ENCODE measurements at places on chromosomes 6 and 20. TPM values are rescaled to one million over a fixed set of nuclear protein-coding genes. Genes with fewer than 3 reads are reported as not detected.

DNA sequence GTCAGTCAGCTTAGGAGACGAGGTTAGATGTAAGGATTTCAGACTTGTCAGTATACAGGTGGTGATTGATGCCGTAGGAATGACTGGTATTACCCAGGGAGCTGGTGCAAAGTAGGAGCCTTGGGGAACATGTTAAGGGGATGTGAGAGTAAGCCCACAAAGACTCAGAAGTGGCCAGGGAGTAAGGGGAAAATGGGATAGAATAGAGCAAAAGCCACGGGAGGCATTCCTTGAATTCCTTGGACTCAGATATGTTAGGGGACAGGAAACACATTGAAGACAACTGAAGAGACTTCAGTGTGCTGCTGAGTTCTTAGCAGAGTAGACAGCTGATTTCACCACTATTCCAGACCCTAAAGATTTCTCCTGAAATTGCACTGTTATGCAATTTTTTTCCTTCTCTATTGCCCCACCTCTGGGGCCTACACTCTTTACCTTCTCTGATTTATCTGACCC is 1.2 kb upstream of the ACAT2 start:
- H3K27me3 ChIP-seq: no peaks in the 10 kb centered on the region
- peak overlapping the region; percentile 98 for H3K27ac ChIP-seq
- peaks cover 25% of the 10 kb centered on the region for H3K4me1 ChIP-seq
- no peak for DNase-seq
- H3K4me3 ChIP-seq: peak overlapping the region; percentile 92

DNA sequence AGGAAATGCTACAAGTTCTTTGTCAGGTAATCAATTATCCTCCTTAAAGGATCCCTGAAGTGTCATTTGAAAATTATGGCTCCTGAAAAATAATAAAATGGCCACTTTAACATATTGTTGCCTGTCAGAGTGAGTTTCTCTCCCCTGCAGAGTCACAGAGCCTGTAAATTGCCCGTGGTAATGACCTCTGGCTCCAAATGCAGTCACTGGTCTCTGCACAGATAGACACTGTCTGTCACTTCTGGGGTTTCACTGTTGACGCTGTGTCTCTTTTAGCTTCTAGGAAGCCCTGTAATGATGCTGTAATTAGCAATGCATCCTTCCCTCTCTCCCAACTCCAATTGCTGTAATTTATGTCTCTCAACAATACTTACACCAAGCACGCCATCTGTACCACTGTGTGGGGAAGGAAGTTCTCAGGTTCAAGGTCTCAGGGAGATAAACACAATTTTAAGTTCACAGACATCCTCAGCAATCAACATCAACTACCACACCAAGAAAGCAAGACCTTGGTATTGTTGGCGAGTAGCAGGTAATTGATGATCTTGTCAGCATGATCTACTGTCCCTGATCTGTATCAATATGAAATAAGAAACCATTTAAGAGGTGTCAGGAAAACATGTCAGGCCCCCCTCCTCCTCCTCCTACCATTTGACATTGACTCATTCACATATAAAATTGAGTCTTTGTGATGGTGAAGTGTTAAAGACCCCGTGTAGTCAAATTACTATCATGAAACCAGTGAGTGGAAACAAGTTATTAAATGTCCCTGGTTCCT is 91.2 kb upstream of the SULF2 start:
- H3K4me1 ChIP-seq: no peaks in the 10 kb centered on the region
- no peak overlapping the region for H3K27ac ChIP-seq
- no peaks in the 10 kb centered on the region for H3K36me3 ChIP-seq
- peaks cover 40% of the 10 kb centered on the region for H3K27me3 ChIP-seq
- no peak for DNase-seq
- H3K4me3 ChIP-seq: no peak overlapping the region

DNA sequence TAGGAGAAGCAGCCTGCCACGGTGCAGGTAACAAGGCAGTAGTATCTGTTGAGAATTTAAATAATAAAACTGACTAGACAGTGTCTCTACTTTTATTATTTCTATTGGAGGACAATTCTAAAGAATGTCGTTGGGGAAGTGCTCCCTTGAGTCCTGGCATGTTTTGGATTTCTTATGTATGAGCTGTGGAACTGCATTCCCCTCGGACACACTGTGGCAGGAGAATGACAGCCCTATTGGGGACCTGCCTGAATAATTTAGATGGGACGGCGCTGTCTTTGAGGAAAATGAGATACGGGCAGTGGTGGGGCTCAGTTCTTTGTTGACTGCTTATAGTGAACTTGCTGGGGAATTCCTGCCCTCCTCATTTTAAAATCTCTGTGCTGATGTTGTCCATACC is 2.4 kb upstream of the SCP2D1 start:
- H3K27ac ChIP-seq: no peak overlapping the region
- H3K36me3 ChIP-seq: no peaks in the 10 kb centered on the region
- no peak for DNase-seq
- H3K4me1 ChIP-seq: no peaks in the 10 kb centered on the region
- H3K27me3 ChIP-seq: no peaks in the 10 kb centered on the region
- no peak overlapping the region for H3K4me3 ChIP-seq

DNA sequence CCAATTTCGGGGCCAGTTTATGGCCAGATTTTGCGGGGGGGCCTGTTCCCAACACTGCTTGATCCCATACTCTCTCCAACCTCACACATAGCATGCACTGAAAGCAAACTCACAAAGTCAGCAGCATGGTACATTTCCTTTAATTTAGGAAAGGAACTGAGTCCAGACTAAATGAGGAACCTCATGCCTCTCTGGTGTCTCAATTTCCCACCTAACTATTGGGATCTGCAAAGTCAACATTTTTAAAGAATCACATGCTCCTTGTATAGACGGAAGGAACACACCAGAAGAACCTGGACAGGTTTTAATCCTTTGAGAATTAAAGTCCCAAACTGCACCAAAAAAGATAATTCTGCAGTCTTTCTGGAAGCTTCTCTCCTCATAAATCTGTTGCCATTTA is 33.3 kb downstream of the FAM50B start:
- peaks cover 34% of the 10 kb centered on the region for H3K4me1 ChIP-seq
- DNase-seq: no peak
- no peaks in the 10 kb centered on the region for H3K27me3 ChIP-seq
- no peak overlapping the region for H3K4me3 ChIP-seq
- peak overlapping the region; percentile 87 for H3K27ac ChIP-seq
- no peaks in the 10 kb centered on the region for H3K36me3 ChIP-seq

DNA sequence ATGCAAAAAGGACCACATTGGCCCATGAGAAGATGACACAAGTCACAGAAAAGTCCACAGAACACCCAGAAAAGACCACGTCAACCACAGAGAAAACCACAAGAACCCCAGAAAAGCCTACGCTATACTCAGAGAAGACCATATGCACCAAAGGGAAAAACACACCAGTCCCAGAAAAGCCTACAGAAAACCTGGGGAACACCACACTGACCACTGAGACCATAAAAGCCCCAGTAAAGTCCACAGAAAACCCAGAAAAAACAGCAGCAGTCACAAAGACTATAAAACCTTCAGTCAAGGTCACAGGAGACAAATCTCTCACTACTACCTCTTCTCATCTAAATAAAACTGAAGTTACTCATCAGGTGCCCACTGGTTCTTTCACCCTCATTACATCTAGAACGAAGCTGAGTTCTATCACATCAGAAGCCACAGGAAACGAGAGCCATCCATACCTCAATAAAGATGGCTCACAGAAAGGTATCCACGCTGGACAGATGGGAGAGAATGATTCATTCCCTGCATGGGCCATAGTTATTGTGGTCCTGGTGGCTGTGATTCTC is 11.2 kb downstream of the MUCL3 start:
- H3K27me3 ChIP-seq: peaks cover 80% of the 10 kb centered on the region
- no peak for DNase-seq
- no peaks in the 10 kb centered on the region for H3K36me3 ChIP-seq
- no peak overlapping the region for H3K27ac ChIP-seq
- peaks cover 10% of the 10 kb centered on the region for H3K4me1 ChIP-seq

GRCh38 chr6:43969158-43969981 is 157.9 kb downstream of the MRPL14 start:
- peak; percentile 44 for DNase-seq
- H3K4me3 ChIP-seq: no peak overlapping the region
- no peak overlapping the region for H3K27ac ChIP-seq

DNA sequence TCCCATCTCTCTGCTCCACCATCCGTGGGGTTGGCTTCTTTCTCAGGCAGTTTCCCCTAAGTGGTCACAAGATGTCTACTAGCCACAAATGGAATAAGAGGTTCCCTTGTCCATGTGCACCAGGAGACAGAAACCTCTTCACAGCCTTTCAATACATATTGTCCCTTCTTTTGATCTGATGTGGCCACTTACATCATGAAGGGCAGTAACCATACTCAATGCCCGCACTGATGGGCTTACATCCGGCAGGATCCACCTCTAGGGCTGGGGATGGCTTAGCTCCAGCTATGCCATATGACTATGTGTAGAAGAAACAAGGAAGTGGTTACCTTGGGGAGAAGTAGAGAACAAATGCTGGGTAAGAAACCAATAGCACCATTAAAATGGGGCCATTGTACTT is 64.4 kb downstream of the PLEKHG1 start:
- peaks cover 7% of the 10 kb centered on the region for H3K27me3 ChIP-seq
- H3K36me3 ChIP-seq: no peaks in the 10 kb centered on the region
- no peak overlapping the region for H3K27ac ChIP-seq
- H3K4me1 ChIP-seq: peaks cover 9% of the 10 kb centered on the region

- H3K27ac ChIP-seq: no peak overlapping the region
- no peak overlapping the region for H3K4me3 ChIP-seq
- no peaks in the 10 kb centered on the region for H3K4me1 ChIP-seq
- peaks cover 16% of the 10 kb centered on the region for H3K27me3 ChIP-seq
Measured at GRCh38 chr20:59422872-59423544, 122.6 kb downstream of the EDN3 start.

GRCh38 chr20:25058847-25059810 is 1.2 kb upstream of the ACSS1 start:
- peaks cover 52% of the 10 kb centered on the region for H3K27me3 ChIP-seq
- H3K27ac ChIP-seq: peak overlapping the region; percentile 50
- H3K4me3 ChIP-seq: peak overlapping the region; percentile 11

DNA sequence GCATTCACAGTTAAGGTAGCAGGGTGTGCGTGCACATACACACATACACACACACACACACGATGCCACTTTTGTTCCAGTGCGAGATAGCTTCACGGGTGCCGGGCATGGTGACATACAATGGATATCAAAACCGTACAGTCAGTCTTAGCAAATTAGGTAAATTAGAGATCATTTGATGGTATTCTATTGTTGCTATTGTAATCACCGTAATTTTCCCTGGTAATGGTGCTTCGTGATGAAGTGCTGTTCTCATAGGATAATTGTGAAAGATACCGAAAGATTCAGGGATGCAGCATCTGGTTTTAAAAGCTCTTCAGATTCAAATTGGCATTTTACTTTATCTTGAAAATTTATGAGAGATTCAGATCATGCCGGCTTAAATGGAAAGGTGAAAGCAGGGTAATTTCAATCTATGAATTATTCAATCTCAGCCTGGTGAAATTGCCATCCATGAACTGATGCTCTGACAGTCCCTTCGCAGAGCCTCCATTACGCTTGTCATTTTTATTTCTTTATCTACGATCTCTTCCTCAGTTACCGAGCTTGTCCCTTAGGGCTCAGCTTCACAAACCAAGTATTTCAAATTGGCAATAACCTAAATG is 71.3 kb upstream of the SOX4 start:
- no peak overlapping the region for H3K4me3 ChIP-seq
- H3K4me1 ChIP-seq: no peaks in the 10 kb centered on the region
- no peak overlapping the region for H3K27ac ChIP-seq
- peaks cover 5% of the 10 kb centered on the region for H3K27me3 ChIP-seq
- no peak for DNase-seq
- H3K36me3 ChIP-seq: no peaks in the 10 kb centered on the region

DNA sequence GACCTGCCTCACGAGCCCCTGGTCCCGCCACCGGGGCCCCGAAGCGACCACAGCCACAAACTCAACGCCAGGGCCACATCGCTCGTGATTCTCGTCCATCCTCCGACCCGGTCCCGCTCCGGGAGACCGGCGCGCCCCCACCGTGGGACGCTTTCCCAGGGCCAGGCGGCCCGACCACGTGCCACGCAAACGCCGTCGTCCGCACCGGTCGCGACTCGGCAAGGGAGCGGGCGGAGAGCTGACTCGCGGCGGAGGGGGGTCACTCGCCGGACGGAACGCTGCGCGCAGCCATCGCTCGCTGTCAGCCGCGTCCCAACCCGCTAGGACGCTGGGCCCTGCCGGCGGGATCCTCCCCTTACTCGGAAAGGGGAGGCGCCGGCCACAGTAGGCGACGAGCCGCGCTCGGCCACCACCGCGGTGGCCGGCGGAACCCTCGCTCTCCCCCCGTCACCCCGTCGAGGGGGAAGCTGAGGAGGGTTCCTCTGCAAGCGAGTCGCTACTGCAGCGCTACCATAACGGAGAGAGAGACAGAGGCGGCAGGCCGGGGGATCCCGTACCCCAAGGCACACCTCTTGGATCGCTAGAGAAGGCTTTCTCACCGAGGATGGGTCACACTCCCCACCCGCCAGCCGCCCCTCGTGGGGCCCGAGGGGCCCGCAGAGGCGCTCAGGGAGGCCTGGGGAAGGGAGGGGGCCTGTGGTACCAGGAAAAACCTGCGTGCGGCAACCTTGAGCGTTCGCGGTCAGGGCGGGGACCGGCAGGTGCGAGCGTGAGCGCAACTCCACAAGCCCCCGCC is 511.8 kb upstream of the ZNF337 start:
- no peaks in the 10 kb centered on the region for H3K36me3 ChIP-seq
- no peak overlapping the region for H3K27ac ChIP-seq
- H3K27me3 ChIP-seq: peaks cover 43% of the 10 kb centered on the region
- peak; percentile 84 for DNase-seq
- H3K4me1 ChIP-seq: peaks cover 6% of the 10 kb centered on the region

DNA sequence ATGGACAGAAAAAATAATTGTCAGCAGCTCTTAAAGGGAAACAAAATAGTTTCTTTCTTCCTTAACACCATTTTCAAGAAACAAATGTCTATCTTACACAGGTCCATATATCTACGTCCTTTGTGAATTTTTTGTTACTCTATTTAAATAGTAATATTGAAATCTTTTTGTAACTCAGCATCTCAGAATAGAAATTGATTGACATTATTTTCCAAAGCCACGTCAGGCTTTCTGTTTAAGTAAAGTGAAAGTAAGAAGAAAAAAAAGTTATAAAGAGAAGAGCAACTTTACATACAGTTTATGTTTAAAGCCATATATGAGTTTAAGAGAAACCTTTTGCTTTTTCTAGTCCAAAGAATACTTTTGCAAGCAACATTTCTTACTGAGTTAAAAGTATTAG is 402.9 kb upstream of the SOX4 start:
- H3K27ac ChIP-seq: peak overlapping the region; percentile 56
- H3K4me3 ChIP-seq: peak overlapping the region; percentile 32
- DNase-seq: no peak
- H3K36me3 ChIP-seq: peaks cover 2% of the 10 kb centered on the region
- H3K27me3 ChIP-seq: no peaks in the 10 kb centered on the region
- peaks cover 49% of the 10 kb centered on the region for H3K4me1 ChIP-seq

GRCh38 chr6:71321314-71321713 is 32.7 kb downstream of the OGFRL1 start:
- H3K36me3 ChIP-seq: no peaks in the 10 kb centered on the region
- DNase-seq: no peak
- peaks cover 2% of the 10 kb centered on the region for H3K4me1 ChIP-seq
- no peaks in the 10 kb centered on the region for H3K27me3 ChIP-seq
- H3K4me3 ChIP-seq: no peak overlapping the region

The EYA4 gene
- total RNA-seq: 0.78 TPM

The GMPR gene
- total RNA-seq: 7.8 TPM

The PRKN gene
- 13.4 TPM for total RNA-seq

The SLC17A1 gene
- total RNA-seq: not detected

The E2F1 gene
- 6.3 TPM for total RNA-seq

The HEY2 gene
- total RNA-seq: 22.7 TPM

The ZFP57 gene
- not detected for total RNA-seq

The GSTA1 gene
- total RNA-seq: not detected

The FOXQ1 gene
- total RNA-seq: not detected

The C20orf96 gene
- total RNA-seq: 19.9 TPM

The E2F3 gene
- total RNA-seq: 12.0 TPM

The LST1 gene
- not detected for total RNA-seq

The UNC5CL gene
- total RNA-seq: 0.76 TPM

All from osteocyte (in vitro differentiated cells).